Hippocampal formation (tissue), 2 donors: ENCODE measurements at places on chromosomes 3 and 15.

GRCh38 chr3:79651536-79652065, 116.2 kb downstream of the ROBO1 start:
- no peak for DNase-seq

DNA sequence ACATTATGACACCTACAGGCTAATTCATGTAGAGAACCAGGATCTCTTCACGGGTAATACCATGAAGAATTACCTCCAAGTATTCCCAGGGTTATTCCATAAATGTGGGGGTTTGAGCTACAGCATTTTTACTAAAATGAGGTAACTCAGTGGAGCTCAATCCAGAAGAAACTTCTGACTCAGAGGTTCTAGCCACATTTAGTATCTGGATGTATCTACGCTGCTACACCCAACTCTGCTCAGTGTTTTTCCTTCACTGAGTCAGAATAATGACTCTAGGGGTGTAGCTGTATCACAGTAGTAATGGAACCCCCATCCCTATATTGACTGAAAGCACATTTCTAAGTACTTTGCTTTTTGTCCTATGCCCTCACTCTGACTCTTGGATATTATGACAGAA, 52.4 kb downstream of the COPS2 start:
- DNase-seq: no peak

GRCh38 chr3:62659660-62660059, 215.6 kb downstream of the CADPS start:
- no peak for DNase-seq

DNA sequence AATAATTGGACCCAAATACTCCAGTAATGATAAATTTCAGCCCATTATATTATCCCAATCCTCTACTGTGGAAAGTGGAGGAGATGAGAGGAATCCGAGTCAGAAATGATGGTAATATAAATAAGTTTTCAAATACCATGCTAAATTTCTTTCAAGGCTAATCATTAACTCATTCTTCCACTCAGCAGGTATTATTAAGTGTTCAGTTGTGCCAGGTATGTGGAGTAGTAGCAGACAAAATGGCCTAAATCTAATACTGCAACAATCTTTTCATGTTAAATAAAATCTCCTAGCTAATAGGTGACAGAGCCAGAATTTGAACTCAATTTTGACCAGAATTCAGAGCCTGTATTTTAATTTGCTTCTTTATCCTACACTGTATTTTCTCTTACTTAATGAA, 538.6 kb upstream of the ROBO2 start:
- no peak for DNase-seq

GRCh38 chr15:74389241-74390048, 22.0 kb upstream of the CYP11A1 start:
- DNase-seq: no peak

DNA sequence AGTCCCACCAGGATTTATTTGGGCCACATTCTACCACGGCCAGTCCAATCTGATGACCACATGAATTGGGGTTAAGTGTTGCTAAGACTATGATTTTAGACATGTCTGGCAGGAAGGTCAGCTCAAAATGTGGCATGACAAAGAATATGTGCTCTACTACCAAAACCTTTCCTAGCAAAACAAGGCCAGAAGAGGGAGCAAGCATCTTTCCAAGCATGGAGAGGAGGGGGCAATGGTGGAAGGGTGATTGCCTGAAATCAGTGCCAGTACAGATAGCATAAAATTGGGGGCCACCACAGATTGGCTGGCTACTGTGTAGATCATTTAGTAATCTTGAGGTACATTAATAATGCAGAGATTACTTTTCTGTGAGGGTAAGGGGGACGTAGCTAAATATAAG, 43.2 kb downstream of the TMEM39A start:
- DNase-seq: no peak

- peak; percentile 23 for DNase-seq
Measured at GRCh38 chr15:75723847-75724660, 11.4 kb upstream of the CSPG4 start.

DNA sequence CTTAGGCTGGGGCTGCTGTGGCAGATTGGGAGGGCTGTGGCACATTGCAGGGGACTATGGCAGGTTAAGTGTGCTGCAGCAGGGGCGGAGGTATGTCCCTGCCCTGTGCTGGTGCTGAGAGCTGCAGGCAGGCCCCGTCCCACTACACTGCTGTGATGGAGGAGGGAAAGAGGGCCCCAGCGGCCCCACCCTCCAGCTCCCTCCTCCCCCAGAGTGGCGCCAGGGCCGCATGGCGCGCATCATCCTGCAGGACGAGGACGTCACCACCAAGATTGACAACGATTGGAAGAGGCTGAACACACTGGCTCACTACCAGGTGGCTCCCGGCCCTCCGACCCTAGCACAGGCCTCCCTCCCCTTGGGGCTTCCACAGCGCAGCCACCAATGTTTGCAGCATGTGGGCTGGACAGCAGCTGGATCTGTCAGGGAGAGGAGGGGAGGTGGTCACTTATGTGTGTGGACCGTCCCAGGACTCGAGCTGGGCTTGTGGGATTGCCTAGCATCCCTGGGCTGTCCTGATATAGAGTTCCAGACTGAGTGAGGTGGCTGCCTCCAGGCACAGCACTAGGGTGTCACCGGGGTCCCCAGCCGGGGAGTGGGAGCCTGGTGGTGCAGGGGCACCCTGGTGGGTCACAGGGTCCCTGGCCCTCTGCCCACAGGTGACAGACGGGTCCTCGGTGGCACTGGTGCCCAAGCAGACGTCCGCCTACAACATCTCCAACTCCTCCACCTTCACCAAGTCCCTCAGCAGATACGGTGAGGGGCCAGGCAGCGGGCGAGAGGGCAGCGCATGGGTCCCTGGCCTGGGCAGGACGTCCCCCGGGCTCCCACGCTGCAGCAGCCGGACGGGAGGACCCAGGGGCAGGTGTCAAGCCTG, 46.1 kb downstream of the PLXNA1 start:
- DNase-seq: no peak

- DNase-seq: no peak
Measured at GRCh38 chr15:84775867-84776449, 27.6 kb downstream of the ZNF592 start.

DNA sequence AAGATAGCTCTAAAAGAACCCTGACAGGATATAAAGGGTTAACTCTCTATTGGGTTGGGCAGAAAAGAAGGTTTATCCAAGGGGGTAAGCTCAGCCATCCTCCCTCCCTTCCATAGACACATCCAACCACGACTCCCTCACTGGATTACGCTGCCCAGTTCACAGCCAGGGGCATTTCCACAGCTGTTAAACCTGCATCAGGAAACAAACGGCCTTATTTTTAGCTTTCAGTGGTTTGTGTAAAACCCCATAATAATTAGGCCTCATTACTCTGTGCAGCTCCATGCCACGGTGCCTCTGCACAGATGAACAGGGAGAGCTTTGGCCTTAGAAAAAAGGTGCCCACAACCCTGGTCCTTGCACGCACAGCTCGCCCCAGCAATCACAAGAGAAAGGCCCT, 110.6 kb downstream of the GABRB3 start:
- DNase-seq: no peak

DNA sequence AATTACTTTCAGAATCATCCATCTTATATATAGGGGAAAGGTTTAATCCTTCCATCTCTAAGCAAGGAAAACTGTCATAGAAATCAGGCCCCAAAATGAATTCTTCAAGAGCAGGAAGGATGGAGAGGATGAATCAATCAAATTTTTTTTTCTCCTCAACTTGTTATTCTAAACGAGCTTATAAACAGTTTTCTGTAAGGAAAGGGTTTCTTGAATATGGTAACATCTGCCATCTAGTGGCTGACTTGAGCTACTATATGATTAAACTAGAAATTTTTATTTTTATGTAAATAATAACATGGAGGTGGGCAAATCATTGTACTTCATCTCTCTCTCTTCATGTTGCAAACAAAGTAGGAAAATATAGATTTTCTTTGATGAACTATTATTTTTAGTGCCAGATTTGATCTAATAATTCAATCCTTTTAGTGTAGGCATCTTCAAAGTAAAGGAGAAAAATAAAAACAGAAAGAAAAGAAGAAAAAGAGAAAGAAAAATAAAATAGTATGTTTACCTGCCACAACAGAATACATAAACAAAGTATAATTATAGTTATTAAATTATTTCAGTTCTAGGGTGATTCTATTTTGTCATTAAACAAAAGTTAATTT, 146.6 kb downstream of the SERPINI1 start:
- DNase-seq: peak; percentile 71

DNA sequence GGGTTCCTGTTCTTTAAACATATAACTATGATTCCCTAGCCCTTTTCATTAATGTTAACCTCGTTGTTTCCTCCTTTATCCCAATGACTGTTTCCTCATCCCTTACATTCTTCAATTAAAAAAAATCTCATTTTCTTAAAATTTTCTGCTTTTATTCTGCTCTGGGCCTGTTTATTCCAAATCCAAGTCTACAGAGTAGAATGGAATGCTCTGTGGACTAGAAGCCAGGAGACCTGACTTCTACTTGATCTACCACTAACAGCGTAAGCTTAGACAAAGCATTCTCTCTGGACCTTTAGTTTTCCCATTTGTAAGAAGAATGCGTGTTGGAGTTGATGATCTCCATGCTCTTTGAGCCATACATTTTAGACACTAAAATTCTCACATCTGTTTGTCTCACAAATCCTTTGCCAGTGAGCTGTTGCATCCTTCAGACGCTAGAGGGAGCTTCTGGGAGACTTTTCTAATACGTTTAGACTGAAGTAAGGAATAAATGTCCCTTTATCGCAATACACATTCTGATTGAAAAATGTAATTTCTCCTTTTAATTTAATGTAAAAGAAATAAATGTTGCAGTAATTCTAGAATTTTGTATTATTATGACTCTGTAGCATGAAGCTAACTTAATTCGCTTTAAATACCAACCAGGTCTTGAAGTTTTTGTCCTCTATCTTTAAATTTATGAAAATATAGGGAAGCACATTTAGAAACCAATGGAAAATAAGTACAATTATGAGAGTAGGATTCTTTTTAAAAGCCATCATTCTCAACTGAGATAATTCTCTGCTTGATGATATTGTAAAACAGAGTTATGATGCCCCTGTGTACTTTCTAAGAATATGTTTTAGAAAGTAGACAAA, 21.7 kb upstream of the GMNC start:
- peak; percentile 60 for DNase-seq

DNA sequence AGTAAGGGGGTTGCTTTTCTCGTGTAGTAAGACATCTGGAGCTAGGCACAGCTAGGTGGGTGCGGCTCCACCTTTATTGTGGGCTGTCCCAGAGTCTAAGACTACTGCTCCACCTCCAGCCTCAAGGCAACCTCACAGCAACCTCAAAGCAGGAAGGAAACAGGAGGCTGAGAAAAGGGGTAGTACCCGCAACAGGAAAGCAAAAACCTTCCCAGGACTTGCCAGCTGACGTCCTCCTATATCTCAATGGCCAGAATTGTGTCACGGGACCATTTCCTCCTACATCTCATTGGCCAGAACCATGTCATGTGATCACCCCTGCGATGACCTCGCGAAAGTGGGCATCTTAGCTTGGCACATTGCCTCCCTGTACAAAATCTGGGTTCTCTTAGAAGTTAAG, 4.3 kb upstream of the GPR160 start:
- DNase-seq: no peak

- no peak for DNase-seq
Measured at GRCh38 chr3:194805546-194805945, 119.9 kb downstream of the FAM43A start.

- DNase-seq: no peak
Measured at GRCh38 chr3:125160606-125161371, 51.8 kb downstream of the SLC12A8 start.
